NCI-H1048 (cell line): ENCODE measurements at places on chromosomes 16 and 17.

DNA sequence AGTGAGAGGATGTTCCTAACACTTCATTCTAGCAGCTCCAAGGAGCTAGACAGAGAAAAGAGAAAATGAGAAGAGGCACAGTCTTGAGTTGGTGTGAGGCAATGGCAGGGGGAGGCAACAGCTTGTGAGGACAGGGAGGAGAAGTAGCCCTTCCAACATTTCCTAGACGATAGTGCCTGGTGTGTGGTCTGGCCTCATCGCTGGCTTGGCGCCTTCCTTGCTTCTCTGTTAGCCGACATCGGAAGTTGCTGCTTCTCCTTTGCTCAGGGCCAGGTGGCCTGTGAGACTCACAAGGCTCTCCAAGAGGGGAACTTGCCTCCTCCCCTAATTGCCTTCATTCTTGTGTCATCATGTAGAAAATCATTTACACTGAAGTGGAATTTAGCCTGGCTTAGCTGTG is 208.7 kb downstream of the MAP2K4 start:
- no peak for DNase-seq

- no peak for DNase-seq
These were observed 249.8 kb upstream of the MAF start for GRCh38 chr16:79850348-79850747.

GRCh38 chr16:4611337-4612021 is 3.2 kb downstream of the UBALD1 start:
- DNase-seq, result no peak

- no peak for DNase-seq
These were observed 385.2 kb downstream of the CDH13 start for GRCh38 chr16:83011939-83012338.

DNA sequence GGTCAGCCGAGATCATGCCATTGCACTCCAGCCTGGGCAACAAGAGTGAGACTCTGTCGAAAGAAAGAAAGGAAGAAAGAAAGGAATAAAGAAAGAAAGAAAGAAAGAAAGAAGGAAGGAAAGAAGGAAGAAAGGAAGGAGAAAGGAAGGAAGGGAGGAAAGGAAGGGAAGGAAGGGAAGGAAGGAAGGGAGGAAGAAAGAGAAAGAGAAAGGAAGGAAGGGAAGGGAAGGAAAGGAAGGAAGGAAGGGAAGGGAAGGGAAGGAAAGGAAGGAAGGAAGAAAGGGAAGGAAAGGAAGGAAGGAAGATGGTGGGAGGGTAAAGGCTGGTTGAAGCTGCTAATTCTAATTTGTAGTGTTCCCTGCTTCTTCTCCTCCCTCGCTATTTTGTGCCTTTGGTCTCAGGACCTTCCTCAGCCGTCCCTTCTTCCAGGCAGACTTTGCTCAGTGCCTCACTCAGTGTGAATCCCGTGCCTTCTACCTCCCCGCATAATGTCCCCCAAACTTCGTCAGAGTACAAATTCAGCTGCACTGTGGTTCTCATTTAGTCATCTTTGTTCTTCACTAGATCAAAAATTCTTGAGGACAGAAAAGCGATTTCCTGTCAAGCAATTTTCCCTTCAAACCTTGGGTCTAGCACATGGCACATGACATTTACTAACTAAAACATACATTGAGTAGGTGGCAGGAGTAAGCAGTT is 31.1 kb upstream of the PAFAH1B1 start:
- DNase-seq, result no peak

GRCh38 chr16:59975953-59976352 is 1241.8 kb upstream of the GOT2 start:
- no peak for DNase-seq
